Left colon (tissue), 2 donors: ENCODE measurements at places on chromosomes 1 and 21.

GRCh38 chr1:8015036-8015808, 10.9 kb downstream of the ERRFI1 start:
- DNase-seq, result no peak

GRCh38 chr21:43187715-43188114, 18.9 kb downstream of the CRYAA start:
- DNase-seq, result peak; percentile 17

GRCh38 chr1:97632075-97632474, 288.8 kb downstream of the DPYD start:
- no peak for DNase-seq

- no peak for DNase-seq
Measured at GRCh38 chr1:3590139-3590763, 21.1 kb downstream of the MEGF6 start.

DNA sequence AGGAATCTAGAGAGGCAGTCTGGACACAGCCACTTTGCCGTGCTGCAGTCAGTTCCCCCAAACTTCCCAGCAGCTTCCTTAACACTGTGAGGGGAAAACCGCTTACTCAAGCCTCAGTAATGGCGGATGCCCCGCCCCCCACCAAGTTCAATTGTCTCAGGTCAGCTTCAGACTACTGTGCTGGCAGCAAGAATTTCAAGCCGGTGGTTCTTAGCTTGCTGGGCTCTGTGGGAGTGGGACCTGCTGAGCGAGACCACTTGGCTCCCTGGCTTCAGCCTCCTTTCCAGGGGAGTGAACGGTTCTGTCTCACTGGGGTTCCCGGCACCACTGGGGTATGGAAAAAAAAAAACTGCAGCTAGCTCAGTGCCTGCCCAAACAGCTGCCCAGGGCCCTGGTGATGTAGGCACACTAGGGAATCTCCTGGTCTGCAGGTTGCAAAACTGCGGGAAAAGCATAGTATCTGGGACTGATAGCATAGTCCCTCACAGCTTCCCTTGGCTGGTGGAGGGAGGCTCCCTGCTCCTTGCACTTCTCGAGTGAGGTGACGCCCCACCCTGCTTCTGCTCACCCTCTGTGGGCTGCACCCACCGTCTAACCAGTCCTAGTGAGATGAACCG, 23.7 kb upstream of the HFM1 start:
- no peak for DNase-seq

DNA sequence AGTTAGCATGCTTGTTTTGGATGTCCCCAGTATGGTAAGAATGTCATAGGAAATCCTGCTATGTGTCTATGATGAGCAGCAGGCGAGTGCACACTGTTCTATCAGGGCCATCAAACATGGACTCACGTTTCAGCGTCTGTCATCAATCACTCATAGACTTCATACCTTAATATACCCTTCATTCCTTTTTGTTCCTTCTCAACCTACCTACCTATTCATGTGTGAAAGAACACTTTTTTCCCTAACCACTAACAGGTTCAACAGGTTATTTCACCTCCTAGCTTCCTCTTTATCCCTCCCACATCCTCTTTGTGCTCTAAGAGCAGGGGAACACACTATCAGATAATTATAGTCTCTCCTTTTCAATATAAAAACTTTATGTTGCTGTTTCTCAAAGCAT, 300.6 kb downstream of the TM2D1 start:
- DNase-seq, result no peak

DNA sequence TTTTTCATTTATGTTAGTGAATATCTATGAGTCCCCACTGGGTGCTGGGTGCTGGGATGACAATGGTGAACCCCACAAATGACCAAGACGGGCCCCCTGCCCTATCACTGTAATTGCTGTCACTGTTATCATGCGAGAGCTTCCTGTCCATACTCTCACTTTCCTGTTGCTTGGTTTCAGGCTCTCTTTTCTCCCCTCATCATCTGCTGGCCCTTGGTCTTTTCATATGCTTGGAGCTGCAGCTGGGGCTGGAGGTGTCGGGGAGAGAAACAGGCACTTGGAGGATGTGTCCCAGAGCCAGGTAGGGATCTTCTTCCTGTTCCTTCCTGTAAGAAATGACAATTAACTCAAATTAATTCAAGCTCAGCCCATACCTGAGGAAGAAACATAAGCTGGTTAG, 348.0 kb downstream of the PTPRU start:
- no peak for DNase-seq
